Muscle of leg (tissue), 16 donors: ENCODE measurements at places on chromosomes 2 and 18. TPM values are rescaled to one million over a fixed set of nuclear protein-coding genes. Genes with fewer than 3 reads are reported as not detected.

GRCh38 chr2:36441816-36442215 is 86.2 kb downstream of the CRIM1 start:
- peak; percentile 43 for DNase-seq

Gene MAPK4
- 8.1 TPM for polyA plus RNA-seq

Gene TTR
- polyA plus RNA-seq, result 0.77 TPM

DNA sequence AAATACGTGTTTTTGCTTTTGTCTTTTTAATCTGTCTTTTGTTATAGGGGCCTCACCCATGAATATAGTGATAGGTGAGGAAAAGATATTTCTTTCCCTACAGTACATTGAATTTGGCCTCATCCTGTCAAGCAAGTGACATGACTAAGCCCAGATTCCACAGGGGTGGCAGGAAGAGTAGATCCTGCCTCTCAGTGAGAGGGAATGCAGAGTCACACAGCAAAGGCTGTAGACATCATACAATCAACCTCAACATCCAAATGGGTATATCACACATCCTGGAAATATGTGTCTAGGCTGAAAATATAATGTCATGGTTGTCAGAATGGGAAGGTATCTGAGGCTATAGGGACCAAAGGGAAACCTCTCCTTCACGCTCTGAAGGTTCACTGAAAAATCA is 269.6 kb downstream of the CDH20 start:
- DNase-seq, result no peak

DNA sequence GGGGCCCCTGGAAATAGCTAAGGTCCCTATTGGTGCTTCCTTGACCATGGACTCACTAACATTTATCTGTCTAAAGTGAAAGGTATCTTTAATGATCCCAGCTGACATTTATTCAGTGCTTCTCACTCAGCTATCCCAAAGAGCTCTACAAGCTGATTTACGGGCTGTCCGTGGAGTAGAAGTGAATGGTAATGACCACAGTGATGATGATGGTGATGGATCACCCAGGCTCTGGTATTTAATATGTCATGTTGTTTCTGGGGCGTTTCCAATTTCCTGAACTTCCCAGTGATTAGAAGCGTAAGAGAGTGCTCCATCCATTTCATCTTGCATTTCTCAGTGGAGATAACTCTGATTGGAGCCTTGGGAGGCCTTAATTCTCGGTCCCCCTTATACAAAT is 304.3 kb downstream of the HRH4 start:
- no peak for DNase-seq

GRCh38 chr18:23967321-23968089 is 47.0 kb upstream of the TTC39C start:
- DNase-seq, result no peak

Gene ALPI
- not detected for polyA plus RNA-seq

GRCh38 chr18:57846258-57846657 is 43.1 kb upstream of the ATP8B1 start:
- DNase-seq, result no peak

GRCh38 chr2:163733301-163733938 is 2.4 kb downstream of the FIGN start:
- DNase-seq, result peak; percentile 32

- DNase-seq, result no peak
Observed at GRCh38 chr2:189300916-189301315, 121.4 kb upstream of the COL5A2 start.

DNA sequence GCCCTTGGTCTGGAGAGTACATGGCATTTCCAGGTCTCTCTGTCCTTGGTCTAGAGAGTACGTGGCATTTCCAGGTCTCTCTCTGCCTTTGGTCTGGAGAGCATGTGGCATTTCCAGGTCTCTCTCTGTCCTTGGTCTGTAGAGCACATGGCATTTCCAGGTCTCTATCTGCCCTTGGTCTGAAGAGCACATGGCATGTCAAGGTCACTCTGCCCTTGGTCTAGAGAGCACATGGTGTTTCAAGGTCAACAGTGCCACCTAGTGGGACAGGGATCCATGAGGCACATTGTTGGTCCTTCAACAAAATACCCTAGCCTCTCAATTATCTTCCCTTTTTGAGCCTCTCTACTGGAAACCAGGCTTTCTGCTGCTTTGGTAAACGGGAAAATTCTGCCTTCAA is 250.2 kb downstream of the OTX1 start:
- no peak for DNase-seq

GRCh38 chr2:77008853-77009252 is 513.3 kb downstream of the LRRTM4 start:
- DNase-seq, result no peak

DNA sequence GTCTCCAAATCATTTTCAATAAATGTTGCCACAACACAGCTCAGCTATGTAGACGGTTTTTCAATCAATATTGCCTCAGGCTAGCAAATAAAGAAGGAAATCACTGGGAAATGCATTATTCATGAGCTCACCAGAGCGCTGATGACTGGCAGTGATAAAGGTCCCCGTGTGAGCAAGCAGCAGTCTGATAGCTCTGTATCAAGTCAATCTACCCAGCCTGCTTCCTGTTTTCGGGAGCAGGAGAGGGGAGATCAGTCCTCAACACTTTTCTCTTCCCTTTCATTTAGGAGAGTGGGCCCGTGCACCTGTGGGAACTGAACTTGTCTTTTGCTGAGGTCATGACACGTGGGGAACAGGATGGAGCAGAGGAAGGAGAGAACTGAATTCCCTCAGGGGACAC is 253.9 kb upstream of the SIX2 start:
- DNase-seq, result no peak

DNA sequence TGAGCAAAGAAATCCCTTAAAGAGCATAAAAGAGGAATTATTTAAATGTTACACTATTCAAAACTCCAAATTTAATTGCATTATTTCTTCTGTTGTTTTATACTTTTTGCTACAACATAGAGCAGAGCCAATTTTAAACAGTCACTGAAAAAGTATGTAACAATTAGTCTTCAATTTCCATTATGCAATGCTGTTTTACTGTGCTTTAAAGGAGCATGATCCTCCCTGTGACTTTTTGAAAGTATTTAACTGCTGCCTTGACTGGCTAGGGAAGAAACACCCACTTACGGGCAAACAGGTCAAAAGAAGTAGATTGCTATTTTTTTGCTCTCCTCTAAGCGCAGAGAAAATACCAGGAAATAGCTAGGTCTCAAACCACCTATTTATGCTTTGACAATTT is 217.4 kb upstream of the GCFC2 start:
- DNase-seq, result peak; percentile 15

DNA sequence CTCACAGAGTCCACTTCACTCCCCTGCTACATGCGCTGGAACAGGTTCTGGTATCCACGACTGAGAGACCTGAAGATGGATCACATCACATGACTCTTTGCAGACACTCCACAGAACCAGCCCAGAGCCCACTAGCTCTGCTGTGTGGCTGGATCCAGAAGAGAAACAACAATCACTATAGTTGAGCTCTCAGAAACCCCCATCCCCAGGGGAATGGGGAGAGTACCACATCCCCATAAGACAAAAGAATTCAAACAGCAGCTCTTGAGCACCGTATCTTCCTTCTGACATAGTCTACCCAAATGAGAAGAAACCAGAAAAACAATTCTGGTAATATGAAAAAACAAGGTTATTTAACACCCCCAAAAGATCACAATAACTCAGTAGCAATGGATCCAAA is 76.4 kb downstream of the ZSWIM2 start:
- DNase-seq, result no peak

Gene NT5DC4
- polyA plus RNA-seq, result not detected

Gene CCDC74B
- 1.0 TPM for polyA plus RNA-seq

Gene C18orf54
- 6.9 TPM for polyA plus RNA-seq

Gene CHMP1B
- 21.5 TPM for polyA plus RNA-seq

- no peak for DNase-seq
Observed at GRCh38 chr2:209451209-209451834, 27.5 kb downstream of the MAP2 start.

- DNase-seq, result no peak
Observed at GRCh38 chr2:218000136-218000535, 2.7 kb downstream of the TNS1 start.
